ENCODE measurements at places on chromosomes 7 and 10. TPM values are rescaled to one million over a fixed set of nuclear protein-coding genes. Genes with fewer than 3 reads are reported as not detected.

DNA sequence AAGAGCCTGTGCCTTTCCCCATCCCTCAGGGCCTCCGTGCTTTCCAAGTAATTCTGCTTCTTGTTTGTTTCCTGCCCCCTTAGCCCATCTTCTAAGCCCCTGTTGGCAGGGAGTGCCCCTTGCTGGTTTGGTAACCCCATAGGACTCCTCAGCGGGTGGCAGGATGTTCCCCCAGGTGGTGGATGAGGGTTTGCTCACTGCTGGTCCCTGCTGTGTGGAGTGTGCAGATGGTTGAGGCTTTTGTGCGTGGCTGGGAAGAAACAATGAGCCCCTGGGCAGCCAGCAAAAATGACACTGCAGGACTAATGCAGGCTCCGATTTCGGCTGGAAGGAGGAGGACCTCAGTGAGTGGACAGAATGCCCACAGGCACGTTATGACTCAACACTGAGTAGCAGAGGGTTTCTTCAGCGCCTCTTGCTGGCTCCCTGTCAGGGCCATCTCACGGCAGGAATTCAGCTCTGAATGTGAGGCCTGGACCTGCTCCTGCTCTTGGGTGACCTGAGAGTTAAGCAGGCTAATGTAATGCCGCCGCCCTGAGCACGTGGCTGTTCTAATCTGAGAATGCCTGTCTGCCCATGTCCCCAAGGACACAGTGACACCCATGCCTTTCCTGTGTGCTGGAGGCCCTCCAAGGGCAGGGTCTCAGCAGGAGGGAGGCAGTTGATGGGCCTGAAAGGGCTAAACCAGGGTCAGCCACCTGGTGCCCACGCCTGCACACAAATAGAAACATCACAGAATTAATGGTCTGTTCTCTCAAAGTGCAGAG is 16.6 kb downstream of the BAG3 start:
- peaks cover 20% of the 10 kb centered on the region for H3K4me1 ChIP-seq
- no peaks in the 10 kb centered on the region for H3K36me3 ChIP-seq
- peak; percentile 67 for DNase-seq
- H3K27ac ChIP-seq = peak overlapping the region; percentile 14
- no peak overlapping the region for H3K4me3 ChIP-seq

CPN1 gene
- total RNA-seq = not detected

DNA sequence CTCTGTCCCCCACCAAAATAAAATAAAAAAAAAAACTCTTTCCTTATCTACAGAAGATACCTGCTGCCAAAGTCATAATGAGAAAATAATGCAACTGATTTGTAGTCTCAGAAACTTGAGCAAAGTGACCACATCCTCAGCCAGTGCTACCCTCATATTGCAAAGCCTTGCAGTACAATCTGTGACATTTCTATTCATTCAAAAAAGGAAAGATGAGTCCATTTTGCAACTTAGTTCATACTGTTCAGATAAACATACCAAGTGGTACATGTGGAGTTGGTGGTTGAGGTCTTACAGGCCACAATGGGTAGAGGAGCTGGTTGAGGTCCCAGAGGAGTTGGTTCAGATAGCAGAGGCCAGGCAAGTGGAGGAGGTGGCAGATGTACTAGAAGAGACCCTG is 6.5 kb upstream of the EIF5AL1 start:
- no peaks in the 10 kb centered on the region for H3K27me3 ChIP-seq
- H3K4me1 ChIP-seq = no peaks in the 10 kb centered on the region
- DNase-seq = no peak
- no peaks in the 10 kb centered on the region for H3K36me3 ChIP-seq

DNA sequence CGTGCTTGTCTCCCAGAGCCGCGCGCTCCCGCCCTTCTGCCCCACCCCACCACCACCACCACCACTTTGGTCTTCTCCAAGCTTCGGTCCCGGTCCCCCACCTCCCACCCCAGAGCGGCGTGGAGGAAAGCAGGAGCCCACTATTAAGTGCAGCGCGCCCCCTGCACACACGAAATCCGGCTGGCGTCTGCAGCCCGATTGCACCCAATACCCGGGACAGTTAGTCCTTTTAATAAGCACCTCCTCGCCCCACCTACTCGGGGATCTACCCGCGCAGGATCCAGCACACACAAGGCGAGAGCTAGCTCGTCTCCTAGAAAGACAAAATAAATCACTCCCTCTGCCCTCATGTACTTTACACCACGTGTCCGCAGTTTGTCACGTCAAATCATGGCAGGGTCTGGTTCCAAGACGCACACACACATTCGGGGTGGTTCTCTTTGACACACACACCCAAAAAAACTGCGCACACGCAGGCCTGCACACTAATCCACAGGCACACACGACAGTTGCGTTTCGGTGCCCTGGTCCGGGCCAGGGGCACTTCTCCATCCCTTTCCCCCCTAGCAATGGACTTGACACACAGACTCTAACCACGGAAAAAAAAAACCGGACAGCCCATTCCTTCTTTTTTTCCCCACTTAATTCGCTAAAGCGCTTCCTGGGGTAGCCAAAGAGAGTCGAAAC is 1.6 kb downstream of the SFMBT2 start:
- H3K36me3 ChIP-seq = no peaks in the 10 kb centered on the region
- no peaks in the 10 kb centered on the region for H3K27me3 ChIP-seq
- H3K27ac ChIP-seq = peak overlapping the region; percentile 83
- H3K4me1 ChIP-seq = peaks cover 20% of the 10 kb centered on the region

GRCh38 chr7:42893346-42894240 is 18.3 kb downstream of the C7orf25 start:
- H3K4me3 ChIP-seq = no peak overlapping the region
- no peaks in the 10 kb centered on the region for H3K27me3 ChIP-seq
- DNase-seq = no peak
- H3K27ac ChIP-seq = no peak overlapping the region
- no peaks in the 10 kb centered on the region for H3K4me1 ChIP-seq

- no peak overlapping the region for H3K4me3 ChIP-seq
- no peak overlapping the region for H3K27ac ChIP-seq
- peaks cover 1% of the 10 kb centered on the region for H3K4me1 ChIP-seq
- DNase-seq = no peak
These were observed 32.8 kb upstream of the ARHGAP12 start for GRCh38 chr10:31961277-31962074.

GBX1 gene
- not detected for total RNA-seq

GRCh38 chr10:110337906-110338305 is 33.2 kb upstream of the SMNDC1 start:
- no peaks in the 10 kb centered on the region for H3K27me3 ChIP-seq
- no peak for DNase-seq
- no peak overlapping the region for H3K27ac ChIP-seq
- H3K36me3 ChIP-seq = no peaks in the 10 kb centered on the region

SEMA4G gene
- 17.1 TPM for total RNA-seq

- no peaks in the 10 kb centered on the region for H3K36me3 ChIP-seq
- no peak overlapping the region for H3K27ac ChIP-seq
- no peaks in the 10 kb centered on the region for H3K27me3 ChIP-seq
- DNase-seq = no peak
These were observed 597.8 kb upstream of the MGMT start for GRCh38 chr10:128869101-128869749.

MYPN gene
- total RNA-seq = not detected

- H3K4me3 ChIP-seq = no peak overlapping the region
- H3K27ac ChIP-seq = no peak overlapping the region
- no peaks in the 10 kb centered on the region for H3K36me3 ChIP-seq
- H3K27me3 ChIP-seq = no peaks in the 10 kb centered on the region
- DNase-seq = no peak
These were observed 229.9 kb downstream of the KIAA1217 start for GRCh38 chr10:24438800-24439199.

DNA sequence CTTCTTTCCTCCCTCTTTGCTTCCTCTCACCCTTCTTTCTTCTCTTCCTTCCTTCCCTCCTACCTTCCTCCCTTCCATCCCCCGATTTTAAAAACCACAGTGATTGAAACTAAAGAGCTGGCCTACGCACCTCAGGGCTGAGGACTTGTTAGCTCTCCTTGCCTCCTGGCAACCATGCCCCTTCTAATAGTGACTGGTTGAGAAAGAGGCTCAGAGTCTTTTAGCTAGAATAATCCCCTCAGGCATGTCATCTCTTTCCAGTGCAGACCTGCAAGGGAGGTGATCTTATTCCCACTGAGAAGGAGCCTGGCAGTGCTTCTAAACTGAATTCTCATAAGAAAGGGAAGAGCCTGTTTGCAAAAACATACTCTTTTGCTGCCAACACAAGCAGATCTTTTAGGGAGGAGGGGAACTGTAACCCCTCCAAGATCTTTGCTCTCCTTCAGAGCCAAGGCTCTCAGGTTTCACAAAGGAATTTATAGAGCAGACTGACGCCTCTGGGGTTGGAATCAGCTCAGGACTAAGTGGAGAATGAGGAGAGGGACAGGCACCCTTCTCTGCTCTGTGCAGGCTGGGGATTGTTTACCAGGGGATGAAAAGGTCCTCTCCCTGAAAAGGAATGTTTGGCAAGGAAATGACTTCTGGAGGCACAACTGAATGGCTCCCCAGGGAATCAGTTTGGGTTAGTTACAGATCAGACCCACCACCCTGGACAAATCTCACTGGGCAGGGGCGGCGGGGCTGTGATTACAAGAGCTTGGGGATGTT is 9.4 kb upstream of the ANKRD1 start:
- H3K4me3 ChIP-seq = no peak overlapping the region
- no peak overlapping the region for H3K27ac ChIP-seq
- no peak for DNase-seq
- H3K27me3 ChIP-seq = no peaks in the 10 kb centered on the region
- H3K4me1 ChIP-seq = peaks cover 10% of the 10 kb centered on the region

All from ovary (tissue), 10 donors.